Karpas-422 (cell line): ENCODE measurements at places on chromosomes 6 and 20.

DNA sequence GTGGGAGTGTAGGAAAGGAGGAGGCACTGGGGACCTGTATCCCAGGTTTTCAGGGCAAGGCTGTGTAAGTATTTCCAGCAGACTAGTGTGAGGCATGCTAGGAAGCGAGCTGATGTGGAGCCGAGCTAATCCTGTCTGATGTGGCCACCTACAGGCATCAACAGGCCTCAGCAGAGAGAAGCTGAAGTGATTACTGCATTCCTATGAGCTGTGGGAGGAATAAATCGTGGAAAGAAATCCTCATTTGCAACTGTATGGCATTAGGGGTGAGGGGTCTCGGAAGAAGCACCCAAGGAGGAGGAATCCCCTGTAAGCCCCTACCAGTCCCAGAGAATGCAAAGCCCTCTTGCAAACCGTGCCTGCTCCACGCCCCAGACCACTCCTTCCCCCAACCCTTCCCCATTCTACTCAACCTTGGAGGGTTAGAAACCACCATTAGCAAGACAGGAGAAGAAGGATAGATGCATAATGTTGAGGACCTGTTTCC, 41.6 kb downstream of the C6orf15 start:
- no peaks in the 10 kb centered on the region for H3K4me1 ChIP-seq
- H3K36me3 ChIP-seq = no peaks in the 10 kb centered on the region
- no peak overlapping the region for H3K4me3 ChIP-seq
- H3K27ac ChIP-seq = no peak overlapping the region

DNA sequence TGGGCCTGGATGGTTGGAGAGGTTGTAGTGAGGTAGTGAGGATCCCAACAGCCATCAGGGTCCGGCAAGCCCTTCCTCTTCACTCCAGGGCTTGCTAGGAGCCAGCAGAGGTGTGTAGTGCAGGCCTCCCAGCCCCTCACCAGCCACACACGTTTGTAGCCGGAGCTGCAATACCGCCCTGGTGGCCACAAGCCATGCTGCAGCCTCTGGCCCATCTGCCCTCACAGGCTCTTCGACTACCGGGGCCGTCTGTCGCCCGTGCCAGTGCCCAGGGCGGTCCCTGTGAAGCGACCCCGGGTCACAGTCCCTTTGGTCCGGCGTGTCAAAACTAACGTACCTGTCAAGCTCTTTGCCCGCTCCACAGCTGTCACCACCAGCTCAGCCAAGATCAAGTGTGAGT, 36.4 kb downstream of the EIF2S2 start:
- no peak overlapping the region for H3K27ac ChIP-seq
- no peaks in the 10 kb centered on the region for H3K27me3 ChIP-seq
- no peak for DNase-seq
- no peaks in the 10 kb centered on the region for H3K36me3 ChIP-seq
- H3K4me1 ChIP-seq = peaks cover 3% of the 10 kb centered on the region; the same call in 1 of the 2 replicates

DNA sequence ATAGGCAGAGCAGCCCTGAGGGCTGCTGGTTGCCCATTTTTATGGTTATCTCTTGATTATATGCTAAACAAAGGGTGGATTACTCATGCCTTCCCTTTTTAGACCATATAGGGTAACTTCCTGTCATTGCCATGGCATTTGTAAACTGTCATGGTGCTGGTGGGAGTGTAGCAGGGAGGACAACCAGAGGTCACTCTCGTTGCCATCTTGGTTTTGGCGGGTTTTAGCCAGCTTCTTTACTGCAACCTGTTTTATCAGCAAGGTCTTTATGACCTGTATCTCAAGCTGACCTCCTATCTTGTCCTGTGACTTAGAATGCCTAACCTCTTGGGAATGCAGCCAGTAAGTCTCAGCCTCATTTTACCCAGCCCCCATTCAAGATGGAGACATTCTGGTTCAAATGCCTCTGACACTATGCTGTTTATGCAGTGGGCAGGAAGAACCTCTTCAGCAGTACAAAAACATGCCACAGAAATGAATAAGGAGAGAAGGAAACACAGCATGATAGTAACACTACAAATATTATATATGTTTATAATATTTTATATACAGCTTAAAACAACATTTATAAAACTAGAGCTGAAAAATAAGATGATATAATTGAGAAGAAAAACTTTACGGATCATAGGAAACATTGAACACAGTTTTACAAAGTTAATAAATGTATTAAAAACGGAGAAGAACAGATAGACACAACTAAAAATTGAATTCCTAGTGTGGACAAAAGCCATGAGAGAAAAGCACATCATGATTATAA, 58.9 kb upstream of the SAMD5 start:
- H3K4me1 ChIP-seq = peaks cover 12% of the 10 kb centered on the region
- H3K27ac ChIP-seq = no peak overlapping the region
- no peaks in the 10 kb centered on the region for H3K27me3 ChIP-seq

DNA sequence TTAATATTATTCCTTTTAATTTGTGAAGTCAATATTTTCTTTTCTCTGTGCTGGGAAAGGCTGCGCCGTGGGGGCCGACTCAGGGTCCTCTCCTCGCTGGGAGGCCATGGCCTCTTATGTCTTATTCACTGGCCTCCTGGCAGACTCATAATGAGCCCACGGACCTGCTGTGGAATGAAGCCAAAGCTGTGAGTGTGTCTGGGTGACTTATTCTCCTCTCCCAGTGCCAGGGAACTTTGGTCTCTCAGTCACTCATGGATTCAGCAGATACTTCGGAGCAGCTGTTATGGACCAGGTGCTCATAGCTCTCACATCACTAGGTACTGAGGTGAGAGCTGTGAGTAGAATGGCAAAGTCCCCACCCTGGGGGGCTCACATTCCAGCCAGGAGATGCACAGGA, 297.6 kb downstream of the CDH26 start:
- no peaks in the 10 kb centered on the region for H3K36me3 ChIP-seq
- no peak overlapping the region for H3K4me3 ChIP-seq
- DNase-seq = no peak
- no peak overlapping the region for H3K27ac ChIP-seq
- H3K27me3 ChIP-seq = no peaks in the 10 kb centered on the region
- H3K4me1 ChIP-seq = no peaks in the 10 kb centered on the region
